ENCODE measurements at places on chromosomes 2 and 18. TPM values are rescaled to one million over a fixed set of nuclear protein-coding genes. Genes with fewer than 3 reads are reported as not detected.
A peak's percentile ranks its signal among the peaks of the same experiment; 100 is the strongest.

The SOCS6 gene
- 0.28 TPM for polyA plus RNA-seq

DNA sequence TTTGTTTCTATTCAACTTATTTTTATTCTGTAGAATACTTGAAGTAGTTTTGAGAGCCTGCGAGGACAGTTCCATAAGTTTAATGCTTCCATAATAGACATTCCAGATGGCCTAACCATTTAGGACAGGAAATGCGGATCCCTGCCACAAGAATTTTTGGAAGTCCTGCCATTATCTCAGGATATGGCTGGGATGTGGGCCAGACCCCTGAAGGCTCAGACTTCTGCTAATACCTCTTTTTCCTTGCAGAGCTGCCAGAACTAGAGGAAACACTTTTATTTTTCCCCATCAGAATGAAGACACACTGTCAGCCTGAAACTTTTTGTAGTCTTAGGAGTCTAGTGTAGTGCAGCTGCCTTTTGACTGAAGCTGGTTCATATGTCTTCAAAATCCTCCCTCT lies 806.5 kb downstream of the TDRD15 start:
- no peak for DNase-seq

The MCFD2 gene
- 26.2 TPM for polyA plus RNA-seq

The CCDC68 gene
- not detected for polyA plus RNA-seq

- DNase-seq = no peak
These were observed 200.0 kb downstream of the SLC4A10 start for GRCh38 chr2:161824226-161824625.

- DNase-seq = no peak
These were observed 192.6 kb upstream of the ID2 start for GRCh38 chr2:8489221-8489620.

GRCh38 chr2:231425291-231425810 lies 29.8 kb downstream of the B3GNT7 start:
- no peak for DNase-seq

The FRZB gene
- not detected for polyA plus RNA-seq

DNA sequence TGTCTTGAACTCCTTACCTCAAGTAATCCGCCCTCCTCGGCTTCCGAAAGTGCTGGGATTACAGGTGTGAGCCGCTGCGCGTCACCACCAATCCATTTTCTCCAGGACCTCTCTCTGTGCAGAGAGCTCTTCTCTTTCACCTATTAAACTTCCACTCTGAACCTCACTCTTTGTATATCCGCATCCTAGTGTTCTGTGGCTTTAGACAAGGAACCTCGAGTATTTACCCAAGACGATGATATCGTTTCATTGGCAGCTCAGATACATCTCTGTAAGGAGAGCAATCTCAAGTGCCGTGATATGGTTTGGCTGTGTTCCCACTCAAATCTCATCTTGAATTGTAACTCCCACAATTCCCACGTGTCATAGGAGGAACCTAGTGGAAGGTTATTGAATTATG lies 15.1 kb upstream of the WDR33 start:
- no peak for DNase-seq

- no peak for DNase-seq
These were observed 203.4 kb upstream of the POU3F3 start for GRCh38 chr2:104650405-104650996.

DNA sequence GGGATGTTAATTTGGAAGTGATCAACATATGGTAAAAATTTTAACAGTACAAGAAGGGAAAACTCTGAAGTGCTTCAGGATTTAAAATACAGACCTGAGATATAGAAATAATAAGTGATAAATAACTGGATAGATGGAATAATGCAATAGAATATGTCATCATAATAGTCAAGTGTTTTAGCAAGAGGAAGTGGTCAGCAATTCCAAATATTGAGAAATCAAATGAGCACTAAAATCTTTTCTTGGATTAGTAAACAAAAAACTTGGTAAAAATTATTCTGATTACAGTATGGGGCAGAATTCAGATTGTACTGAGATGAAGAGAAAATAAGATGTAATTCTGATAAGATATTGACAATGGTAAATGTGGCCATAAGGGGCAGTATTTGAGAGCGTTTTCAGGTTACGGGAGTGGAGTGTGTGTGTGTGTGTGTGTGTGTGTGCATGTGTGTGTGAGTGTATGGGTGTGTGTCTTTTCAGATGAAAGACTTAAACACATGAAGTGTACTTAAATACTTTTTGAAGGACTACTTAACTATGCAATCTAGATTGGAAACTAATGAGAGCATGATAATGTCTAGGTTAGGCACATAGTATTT lies 217.9 kb upstream of the ITGA4 start:
- no peak for DNase-seq

The CYTIP gene
- polyA plus RNA-seq = 155 TPM

The BBS5 gene
- 1.0 TPM for polyA plus RNA-seq

The TUBB8B gene
- polyA plus RNA-seq = not detected

The LYG2 gene
- not detected for polyA plus RNA-seq

GRCh38 chr2:72915907-72916742 lies 1.2 kb upstream of the EMX1 start:
- no peak for DNase-seq

DNA sequence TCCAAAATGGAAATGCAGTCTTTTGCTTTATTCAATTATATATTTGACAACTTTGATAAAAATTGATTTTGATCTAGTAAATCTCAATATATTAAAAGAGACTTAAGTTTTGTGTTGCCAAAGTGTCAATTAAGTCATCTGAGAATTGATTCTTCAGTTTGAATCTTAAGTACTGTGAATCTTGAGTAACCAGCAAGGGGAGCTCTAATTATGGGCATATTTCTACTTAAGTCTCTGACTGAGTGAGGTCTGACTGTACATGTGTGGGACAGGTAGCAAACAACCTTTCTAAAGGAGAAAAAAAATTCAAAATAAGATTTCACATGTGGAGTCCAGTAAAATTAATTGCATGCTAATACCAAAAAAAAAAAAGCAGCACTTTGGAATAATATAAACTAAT lies 503.7 kb upstream of the SLC8A1 start:
- DNase-seq = no peak

- no peak for DNase-seq
These were observed 531.2 kb downstream of the NYAP2 start for GRCh38 chr2:225930687-225931086.

GRCh38 chr18:25247725-25248124 lies 104.2 kb downstream of the ZNF521 start:
- DNase-seq = no peak

The KIF3C gene
- polyA plus RNA-seq = 1.1 TPM

The WNT10A gene
- polyA plus RNA-seq = 0.53 TPM

The TBC1D8 gene
- polyA plus RNA-seq = 0.59 TPM

- DNase-seq = no peak
These were observed 102.5 kb downstream of the GAREM1 start for GRCh38 chr18:32368170-32368569.

DNA sequence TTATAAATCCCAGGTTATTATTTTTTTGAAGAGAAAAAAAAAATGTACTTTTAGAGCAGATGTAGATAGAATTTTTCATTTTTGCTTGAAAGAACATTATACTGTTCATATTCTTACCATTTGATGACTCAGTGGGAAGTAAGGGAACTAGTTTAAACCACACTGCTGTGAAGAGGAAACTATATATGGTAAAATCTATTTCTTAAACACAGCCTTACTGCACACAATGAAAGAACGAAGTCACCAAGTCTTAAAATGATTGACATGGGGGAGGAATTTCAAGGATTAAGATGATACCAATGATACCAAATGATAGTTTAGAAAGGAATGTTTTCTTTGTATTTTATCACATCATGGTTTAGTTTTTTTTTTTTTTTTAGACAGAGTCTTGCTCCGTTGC lies 5.0 kb downstream of the ACTR2 start:
- DNase-seq = no peak

DNA sequence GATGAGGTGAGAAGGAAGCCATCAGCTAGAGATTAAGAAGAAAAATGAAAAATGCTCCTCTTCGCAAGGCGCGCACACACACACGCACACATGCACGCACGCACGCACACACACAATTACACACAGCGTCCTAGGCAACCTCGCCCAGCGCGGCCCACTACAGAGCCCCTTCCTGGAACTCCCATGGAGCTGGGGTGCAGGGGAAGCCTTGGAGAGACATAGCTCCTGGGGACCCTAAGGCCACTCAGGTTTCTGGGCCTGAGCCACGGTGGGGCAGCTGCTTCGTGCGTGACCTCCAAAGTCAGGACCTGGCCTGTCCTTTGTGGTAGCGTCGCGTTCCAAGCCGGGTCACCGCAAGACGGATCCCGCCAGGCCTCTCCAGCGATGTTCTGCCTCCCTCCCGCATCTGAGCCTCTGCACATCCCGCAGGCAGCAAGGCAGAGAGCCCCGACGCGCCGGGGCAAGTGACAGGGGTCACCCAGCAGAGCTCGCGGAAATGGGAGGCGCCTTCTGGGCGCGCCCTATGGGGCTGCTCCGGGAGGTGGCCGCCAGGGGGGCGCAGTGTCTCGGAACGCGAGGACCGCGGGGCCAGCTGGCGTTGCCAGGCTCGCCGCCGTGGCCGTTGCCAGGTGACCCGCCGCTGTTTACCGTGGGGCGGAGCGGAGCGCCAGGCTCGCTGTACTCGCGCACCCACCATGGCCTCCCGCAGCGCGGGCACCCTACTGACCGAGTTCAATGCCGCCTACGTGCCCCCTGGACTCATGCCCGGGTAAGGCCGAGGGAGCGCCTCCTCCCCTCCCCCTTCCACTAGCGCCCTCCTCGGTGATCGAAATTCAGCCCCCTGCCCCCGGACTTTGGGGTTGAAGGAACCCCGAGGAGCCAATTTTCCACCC lies 79.0 kb downstream of the CIB4 start:
- peak; percentile 29 for DNase-seq

GRCh38 chr18:40094441-40094840 lies 1860.6 kb upstream of the PIK3C3 start:
- DNase-seq = no peak

DNA sequence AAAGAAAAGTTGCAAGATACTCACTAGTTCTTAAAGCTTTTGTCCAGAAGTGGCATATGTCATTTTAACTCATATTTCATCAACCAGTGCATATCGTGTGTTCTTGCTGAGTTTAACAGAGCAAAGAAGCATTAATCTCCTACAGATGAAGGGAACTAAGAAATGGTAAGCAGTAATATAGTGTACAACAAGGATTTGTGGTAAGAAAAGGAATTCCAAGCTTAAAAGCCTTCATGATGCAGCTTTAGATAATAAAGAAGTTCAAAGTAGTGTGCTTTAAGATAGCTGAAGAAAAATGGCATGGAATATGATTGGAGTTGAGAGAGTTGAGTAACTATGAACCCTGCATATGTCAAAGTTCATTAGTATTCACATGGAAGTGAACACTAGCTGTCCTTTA lies 649.8 kb upstream of the FSHR start:
- DNase-seq = no peak

The SALL3 gene
- not detected for polyA plus RNA-seq

The ACTR2 gene
- 280 TPM for polyA plus RNA-seq

DNA sequence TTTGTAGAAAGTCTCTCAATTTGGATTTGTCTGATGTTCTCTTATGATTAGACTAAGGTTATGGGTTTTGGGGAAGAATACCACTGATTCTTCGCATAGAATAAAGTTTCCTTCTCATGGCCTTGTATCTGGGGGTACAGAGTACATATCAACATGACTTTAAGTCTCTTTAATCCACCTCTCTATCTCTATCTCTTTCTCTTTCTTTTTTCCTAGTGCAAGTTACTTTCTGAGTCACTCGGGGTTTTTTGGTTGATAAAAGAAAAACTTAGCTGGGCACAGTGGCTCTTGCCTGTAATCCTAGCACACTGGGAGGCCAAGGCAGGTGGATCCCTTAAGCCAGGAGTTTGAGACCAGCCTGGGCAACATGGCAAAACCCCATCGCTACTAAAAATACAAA lies 100.1 kb upstream of the MAP4K3 start:
- DNase-seq = no peak

DNA sequence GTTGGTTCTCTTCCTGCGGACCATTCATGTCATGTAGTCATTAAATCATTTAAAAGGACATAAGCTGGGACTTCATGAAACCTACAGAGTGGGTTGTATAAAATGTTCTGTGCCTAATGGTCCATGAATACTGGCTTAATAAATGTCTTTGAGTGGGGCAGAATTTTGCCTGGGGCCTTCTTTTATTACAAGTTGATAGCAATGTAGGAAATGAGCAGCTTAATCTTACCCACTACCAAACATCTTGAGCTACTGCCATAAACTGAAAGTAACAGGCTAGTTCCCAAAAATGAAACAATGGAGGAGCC lies 130.9 kb downstream of the TMEM17 start:
- DNase-seq = no peak

The NMUR1 gene
- polyA plus RNA-seq = 0.17 TPM

DNA sequence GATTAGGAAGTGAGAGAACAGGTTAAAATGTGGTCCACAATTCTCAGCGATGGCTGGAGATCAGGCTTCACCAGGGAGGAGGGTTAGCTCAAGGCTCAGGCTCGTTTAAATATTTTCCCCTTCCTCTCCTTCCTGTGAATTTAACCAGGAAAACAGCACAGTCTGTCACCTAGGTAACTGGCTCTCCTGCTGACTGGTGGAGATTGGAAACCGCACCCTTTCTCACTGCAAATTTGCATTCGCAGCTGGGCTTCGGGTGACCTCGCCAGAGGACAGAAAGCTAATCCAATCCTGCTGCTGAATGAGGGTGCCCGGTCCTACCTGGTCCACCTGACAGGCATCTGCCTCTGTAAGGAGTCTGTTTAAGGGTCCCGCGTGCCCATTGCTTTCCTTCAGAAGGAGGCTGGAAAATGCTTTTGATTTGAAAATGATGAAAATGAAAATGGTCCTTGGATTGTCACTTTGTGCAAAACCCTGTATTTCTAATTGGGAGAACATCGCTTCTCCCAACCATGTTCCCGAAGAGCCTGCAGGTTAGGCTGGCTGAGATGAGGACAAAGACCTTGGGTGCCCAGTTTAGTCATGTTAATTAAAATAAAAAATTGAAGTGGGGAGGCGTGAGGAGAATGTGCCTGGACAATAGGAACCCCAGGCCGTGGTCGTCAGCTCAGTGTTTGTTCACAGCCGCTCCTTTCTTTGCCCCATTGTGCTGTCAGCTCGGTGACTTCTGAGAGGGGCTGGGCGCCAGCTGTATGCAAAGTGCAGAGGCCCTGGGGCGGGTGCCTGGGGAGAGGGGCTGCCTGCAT lies 43.4 kb upstream of the MTCL1 start:
- no peak for DNase-seq

DNA sequence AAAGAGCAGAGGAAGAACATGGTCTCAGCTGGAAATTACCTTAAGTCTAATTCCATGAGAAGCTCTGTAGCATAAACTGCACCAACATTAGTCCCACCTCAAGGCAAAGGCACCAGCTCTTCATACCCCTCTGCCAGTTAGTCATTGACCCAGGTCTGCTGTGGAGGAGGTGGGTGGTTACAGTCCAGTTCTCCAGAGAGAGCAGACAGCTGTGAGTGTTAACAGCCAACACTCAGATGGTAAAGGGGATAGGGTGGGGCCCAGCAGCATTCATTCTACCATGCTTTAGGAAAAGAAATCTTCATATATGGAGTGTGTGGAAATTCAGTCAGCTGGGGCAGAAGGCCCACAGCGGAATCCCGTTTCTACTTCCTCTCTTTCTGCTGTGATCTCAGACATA lies 159.7 kb upstream of the FBXO11 start:
- DNase-seq = no peak

GRCh38 chr2:74895001-74895400 lies 61.1 kb downstream of the HK2 start:
- no peak for DNase-seq

GRCh38 chr2:234218266-234219045 lies 168.0 kb downstream of the SPP2 start:
- DNase-seq = no peak

GRCh38 chr18:13630716-13631268 lies 95.6 kb downstream of the FAM210A start:
- no peak for DNase-seq

Measured in naive thymus-derived CD8-positive, alpha-beta T cell (primary cell).